Stimulated activated CD4-positive, alpha-beta T cell treated with anti-CD3 and anti-CD28 coated beads, TNF-alpha, amount 100 ng/mL, for 24 hours (primary cell): ENCODE measurements at places on chromosomes 2 and 18.

GRCh38 chr18:23640052-23640451, 22.7 kb downstream of the ANKRD29 start:
- no peak for DNase-seq

GRCh38 chr2:104733226-104733943, 120.5 kb upstream of the POU3F3 start:
- no peak for DNase-seq

GRCh38 chr2:118185210-118186109, 97.2 kb downstream of the INSIG2 start:
- DNase-seq = peak; percentile 55

DNA sequence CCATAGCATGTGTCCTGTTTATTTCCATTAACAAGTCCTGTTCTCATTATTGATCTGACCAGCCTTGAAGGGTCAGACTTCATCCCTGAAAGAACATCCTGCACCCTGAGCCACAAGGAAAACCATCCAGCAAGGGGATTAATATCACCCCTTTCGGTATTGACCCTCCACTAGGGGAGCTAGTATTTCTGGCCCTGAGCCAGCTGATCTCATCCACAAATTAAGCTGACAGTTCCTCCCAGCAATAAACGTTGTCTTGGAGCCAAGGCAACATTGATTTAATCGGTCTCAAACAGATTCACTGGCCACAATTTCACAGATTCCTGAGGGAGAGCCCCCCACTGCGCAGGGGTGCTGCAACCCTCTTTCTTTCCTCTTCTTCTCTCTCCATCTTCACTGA, 353.1 kb upstream of the FANCL start:
- DNase-seq = no peak

DNA sequence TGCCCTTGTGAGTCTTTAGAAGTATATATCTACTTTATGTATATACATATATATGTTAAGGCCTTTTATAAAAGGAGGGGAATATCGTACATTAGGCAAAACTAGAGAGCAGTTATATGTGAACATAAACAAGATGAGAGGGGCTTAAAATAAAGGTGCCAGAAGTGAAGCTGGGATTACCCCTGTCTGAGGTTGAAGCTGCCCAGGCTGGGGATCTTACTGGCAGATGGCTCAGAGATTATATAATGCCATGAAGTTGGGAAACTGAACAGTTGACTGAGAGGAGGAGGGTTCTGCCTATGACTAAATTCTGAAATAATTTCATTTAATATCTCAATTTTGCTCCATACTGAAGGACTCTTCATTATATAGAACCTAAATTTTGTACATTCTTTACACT, 6.0 kb downstream of the PNO1 start:
- no peak for DNase-seq

DNA sequence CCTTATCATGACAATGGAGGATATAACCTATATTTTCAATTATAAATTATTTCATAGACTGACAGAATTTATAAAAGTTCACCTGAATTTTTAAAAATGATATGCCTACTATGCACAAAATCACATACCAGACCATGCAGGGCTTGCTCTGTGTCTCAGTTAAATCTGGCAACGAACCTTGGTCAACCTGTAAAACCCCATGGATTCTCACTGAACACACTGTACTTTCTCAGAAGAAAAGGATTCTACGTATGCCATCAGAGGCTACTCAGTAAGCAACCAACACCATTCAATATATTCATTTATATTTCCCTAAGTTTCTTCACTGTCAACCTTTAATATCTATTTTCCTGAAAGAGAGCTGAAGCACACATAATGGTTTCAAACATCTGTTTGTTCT, 52.4 kb downstream of the NRXN1 start:
- no peak for DNase-seq

DNA sequence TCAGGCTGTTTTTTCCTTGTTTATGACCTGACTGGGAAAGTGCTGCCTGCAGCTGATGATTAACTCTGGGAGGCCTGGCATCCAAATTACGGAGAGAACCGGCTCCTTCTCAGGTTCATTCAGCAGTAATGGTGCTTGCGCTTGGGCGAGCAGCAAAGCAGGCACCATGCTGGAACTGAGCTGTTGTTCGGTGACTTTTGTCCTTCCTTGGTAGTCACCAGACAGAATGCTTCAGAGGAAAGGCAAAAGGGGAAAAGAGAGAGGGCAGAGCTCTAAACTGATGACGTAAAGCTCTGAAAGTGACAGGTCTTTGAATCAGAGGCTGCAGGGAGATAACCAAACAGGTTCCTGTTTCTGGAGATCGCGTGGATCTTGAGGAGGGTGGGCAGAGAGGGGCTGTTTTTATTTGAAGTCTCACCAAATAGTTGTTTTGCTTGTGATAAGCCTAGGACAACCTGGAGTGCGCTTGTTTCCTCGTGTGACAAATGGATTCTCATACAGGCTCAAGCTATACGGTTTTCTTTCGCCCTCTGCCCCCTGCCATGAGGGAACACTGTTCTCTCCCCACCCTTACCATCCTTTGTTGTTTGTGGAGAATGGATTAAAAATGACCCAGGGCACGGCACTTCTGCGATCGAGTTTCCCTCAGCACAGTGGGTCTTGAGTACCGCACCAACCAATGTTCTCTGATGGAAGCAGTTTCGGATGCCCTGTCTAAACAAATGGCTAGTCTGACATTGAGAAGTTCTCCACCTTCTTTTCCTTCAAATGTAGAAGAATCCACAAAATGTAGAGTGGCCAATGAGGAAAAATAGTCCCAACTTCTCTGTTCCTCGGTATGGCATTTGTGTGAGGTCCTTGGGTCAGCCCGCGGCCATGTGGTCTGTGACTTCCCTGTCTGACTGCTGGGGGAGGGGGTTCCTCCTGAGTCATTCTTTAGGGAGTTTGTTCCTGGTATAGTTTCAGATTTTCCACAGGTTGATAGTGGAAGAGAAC, 1.3 kb downstream of the RASGRP3 start:
- DNase-seq = no peak

DNA sequence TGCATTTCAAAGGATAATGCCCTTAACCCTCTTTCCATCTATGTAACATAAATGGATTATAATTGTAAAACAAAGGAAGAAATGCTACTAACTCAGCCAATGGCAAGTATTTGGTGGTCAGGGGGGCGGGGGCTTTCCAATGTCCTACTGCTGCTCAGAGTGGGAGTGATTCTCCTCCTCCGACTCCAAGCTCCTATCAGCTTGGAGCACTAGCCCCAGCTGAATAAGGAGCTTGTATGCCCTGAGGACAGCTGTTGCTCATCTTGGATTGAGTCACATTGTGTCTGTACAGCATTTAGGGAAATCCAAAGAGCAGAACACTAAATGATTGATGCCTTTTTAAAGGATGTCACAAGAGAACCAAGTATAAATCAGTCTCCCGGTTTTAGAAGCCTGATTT, 105.6 kb upstream of the ZNF521 start:
- no peak for DNase-seq

DNA sequence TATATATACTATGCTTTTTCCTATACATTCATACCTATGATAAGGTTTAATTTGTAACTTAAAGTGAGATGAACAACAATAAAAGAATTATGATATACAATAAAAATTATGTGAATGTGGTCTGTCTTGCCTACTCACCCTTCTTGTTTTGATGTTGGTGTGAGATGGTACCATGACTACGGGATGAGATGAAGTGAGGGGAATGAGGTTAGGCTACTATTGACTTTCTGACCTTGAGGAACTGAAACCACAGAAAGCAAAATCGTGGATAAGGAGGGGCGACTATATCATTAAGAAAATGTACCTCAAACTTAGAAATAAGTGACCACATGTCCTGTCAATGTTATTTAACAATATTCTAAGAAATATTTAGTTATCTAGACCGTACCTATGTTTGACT, 103.9 kb upstream of the PPP1CB start:
- DNase-seq = no peak

- DNase-seq = no peak
Measured at GRCh38 chr2:124027182-124027581, 2.1 kb downstream of the CNTNAP5 start.

DNA sequence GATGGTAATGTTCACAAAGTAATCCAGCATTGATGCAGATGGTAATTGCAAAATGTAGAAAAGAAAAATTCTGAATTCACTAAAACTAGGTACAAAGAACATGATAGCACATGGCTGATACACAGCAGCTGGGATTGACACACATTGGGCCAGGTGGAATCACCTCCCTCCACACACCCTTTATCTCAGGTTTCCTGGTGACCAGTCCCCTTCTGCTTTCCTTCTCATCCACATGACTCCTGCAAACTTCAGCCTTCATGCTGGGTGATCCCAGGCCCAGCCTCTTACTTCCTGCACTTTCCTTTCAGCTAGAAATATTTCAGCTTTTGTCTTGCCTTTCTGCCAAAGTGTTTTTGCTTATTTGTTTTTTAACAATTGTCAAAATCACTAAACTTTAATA, 246.9 kb downstream of the LNPK start:
- DNase-seq = no peak

GRCh38 chr2:28649481-28650265, 102.0 kb upstream of the PPP1CB start:
- peak; percentile 48 for DNase-seq

GRCh38 chr2:223101340-223102039, 49.5 kb downstream of the KCNE4 start:
- DNase-seq = no peak

DNA sequence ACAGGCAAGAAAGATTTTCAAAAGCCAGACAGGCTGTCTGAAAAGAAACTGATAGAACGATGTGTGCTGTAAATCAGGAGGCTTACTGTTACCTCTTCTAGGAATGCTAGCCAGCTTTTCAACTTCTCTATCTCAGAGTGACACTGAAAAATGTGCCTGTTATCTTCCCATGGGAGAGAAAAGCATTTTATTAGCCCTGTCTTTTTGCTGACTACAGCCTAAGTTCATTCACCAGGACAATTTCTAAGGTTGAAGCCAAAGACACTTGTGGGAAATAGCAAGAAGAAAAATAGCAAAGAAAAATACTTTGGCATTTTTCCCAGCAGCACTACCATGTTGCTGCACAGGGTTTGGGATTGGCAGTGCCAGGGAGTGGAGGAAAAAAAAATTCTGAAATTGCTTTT, 34.0 kb downstream of the ABCB11 start:
- no peak for DNase-seq

DNA sequence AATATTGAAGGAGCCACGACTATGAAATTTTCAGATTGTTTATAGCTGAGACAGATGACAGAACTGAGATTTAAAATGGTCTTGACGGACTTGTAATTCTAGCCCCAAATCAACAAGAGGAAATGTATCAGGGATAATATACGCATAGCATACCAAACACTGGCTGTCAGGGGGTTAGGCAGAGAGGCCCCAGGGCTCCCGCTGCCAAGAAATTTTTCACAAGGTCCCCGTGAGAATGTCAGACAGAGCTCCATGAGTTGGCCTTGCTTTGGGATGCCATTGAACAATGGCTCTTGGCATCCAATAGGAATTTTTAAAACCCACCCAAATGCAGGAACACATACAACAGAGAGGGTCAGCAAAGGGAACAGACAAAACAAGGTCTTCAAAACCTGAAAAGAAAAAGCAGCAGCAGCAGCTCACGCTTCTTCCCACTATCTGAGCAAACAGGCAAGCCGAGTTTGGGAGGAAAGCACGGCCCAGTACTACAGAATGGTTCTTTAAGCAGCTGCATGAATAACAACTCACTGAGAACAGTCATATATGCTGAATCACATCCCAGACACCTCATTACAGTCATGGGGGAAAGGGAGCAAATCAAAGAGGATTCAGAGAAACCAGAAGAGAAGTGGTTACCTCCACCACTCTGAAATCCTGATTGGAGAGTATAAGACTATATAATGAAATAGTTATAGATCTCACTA, 445.6 kb downstream of the RND3 start:
- no peak for DNase-seq

GRCh38 chr18:2970772-2971659, 41.9 kb downstream of the LPIN2 start:
- DNase-seq = no peak

GRCh38 chr2:196555161-196555560, 84.4 kb upstream of the CCDC150 start:
- DNase-seq = no peak

DNA sequence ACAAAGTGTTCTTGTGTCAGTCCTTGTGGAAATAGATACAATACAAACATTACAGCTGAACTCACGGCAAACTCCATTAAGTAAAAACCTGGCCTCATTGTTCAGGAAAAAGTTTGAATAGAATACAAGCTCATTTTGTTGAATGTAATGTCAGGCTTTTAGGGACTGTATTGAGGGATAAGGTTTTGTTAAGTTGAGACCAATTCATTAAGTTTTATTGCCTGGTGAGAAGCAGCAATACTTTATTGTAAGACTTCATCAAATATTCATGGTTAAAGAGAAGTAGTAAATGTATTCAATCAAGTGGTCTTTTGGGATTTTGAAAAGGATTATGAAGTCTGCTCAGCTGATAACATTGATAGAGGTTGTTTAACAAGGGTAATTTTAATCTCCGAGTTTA, 35.4 kb upstream of the METAP1D start:
- no peak for DNase-seq

DNA sequence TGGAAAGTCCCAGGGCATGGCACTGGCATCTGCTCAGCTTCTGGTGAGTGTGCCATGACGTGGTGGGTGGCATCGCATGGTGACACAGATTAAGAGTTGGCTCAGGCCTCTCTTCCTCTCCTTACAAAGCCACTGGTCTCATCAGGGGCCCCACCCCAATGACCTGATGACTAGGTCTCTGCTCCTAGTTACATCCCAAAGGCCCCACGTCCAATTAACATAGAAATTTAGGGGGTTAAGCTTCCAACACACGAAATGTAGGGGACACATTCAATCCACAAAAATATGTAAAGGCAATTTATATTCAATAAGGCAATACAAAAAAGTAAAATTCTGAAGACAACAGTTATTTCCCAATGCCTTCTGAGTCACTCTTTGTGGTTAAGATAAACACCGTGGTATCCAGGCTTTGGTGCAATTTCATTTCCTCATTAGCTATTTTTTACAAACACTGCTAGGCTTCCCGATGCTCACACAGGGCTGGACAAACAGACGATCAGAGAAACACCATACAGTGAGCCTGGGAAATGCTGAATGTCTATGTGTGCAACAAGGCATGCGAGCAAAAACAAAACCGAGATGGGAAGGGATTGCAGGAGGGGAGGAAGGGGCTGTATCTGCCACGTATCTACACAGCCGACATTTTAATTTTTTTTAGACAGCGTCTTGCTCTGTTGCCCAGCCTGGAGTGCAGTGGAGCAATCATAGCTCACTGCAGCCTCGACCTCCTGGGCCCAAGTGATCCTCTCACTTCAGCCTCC, 67.2 kb downstream of the MBP start:
- peak; percentile 32 for DNase-seq

GRCh38 chr2:143162123-143162837, 33.1 kb downstream of the ARHGAP15 start:
- DNase-seq = peak; percentile 28

DNA sequence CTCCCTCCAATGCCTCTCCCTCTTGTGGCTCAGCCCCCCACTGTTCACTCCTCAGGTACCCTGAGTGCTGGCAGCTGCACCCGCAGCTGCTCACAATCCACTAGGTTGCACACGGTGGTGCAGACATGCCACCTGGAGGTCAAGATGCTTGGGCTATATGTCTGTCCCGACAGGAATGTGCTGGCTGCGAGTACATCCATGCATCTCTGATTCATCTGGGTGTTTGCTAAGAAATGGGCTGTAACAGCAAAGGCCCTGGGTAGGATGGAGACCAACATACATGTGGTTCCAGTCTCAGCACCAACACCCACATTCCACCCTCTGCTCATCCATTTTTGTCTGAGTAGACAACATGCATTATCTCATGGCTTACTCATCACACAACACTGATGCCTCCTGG, 31.3 kb downstream of the ANKMY1 start:
- DNase-seq = no peak

GRCh38 chr2:207055257-207055656, 110.5 kb downstream of the KLF7 start:
- no peak for DNase-seq

- DNase-seq = no peak
Measured at GRCh38 chr2:216214768-216215167, 105.6 kb downstream of the XRCC5 start.
